ENCODE measurements at places on chromosomes 1 and 21. TPM values are rescaled to one million over a fixed set of nuclear protein-coding genes. Genes with fewer than 3 reads are reported as not detected.

DNA sequence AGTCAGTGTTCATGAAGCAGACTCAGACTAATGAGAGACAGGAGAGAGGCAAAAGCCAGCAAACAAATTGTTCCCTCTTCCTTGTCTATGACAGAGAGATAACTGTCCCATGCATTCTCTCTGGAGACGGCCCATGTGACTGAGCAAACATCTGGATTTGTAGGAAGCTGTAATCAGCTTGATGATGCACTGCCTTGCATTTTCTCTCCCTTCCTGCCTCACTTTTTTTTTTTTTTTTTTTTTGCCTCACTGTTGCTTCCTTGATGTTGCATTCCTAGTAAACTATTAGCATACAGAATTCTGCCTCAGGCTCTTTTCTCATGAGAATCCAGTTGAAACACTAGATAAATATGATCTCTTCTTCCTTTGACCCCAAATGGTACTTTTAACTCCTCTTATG is 134.5 kb downstream of the HHIPL2 start:
- no peak for DNase-seq

- DNase-seq = no peak
Measured at GRCh38 chr21:31629972-31630711, 29.4 kb upstream of the SOD1 start.

DNA sequence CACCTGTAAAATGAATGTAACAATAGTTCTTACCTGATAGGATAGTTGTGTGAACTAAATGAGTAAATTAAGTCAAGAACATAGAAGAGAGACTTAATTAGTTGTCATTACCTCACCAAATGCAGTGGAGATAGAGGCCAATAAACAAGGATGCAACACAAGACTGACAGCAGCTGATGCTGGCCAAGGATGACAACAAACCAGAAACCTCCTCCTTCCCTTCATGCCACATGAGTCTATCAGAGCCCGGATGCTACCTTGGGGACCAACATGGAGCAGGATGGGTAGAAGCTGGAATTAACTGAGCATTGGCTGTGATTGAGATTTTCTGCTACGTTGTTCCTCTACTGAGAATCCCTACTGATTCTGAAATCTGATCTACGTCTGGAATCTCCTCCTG is 30.3 kb upstream of the USP1 start:
- DNase-seq = no peak

DNA sequence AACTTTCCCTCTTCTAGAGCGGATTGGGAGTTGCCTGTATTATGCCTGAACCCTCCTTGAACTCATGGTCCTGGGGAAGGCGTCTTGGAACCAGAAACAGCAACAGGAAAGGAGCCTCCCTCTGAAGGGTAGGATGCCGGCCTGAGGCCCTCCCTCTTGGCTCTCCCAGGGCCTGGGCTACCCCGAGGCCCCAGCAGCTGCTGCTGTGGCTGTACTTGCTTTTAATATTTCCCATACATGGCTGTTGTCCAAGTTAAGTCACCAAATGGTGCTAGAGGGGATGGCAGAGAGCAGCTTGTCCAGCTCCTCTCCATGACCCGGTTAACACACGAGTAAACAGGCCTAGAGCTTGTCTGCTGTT is 10.5 kb downstream of the CHRNB2 start:
- no peak for DNase-seq

- no peak for DNase-seq
Measured at GRCh38 chr1:55682198-55682597, 467.0 kb upstream of the USP24 start.

DNA sequence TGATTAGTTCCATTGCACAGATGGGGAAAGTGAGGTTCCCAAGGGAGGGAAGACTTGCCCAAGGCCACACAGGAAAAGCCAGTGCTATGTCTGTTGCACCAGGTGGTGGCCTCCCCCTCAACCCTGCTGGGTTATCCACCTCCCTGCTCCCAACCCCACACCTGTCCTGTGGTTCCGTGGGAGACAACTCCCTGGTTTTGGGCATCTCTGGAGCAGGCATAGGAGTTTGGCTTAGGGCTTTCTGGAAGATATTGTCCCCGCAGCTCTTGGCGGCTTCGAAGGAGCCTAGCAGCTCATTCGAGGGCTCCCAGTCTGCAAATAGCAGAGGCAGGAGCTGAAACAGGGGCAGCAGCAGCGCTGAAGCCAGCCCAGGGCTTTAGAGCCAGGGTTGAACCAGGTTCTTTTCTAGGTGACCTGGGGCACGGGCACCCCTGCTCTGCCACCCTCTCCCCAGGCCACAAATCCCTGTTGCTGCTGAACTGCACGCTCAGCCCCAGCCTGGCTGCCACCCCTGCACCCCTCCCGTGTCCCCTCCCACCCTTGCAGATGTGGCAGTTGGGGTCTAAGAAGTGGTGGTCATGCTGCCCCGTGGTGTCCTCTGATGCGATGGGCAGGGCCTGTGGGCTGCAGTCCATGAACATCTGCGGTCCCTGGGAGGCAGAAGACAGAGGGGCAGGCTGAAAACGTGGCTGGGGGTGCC is 22.1 kb downstream of the SPOCD1 start:
- DNase-seq = no peak

GRCh38 chr1:170856455-170856854 is 78.9 kb upstream of the MROH9 start:
- no peak for DNase-seq

- no peak for DNase-seq
Measured at GRCh38 chr1:66932291-66932690, 7.5 kb downstream of the MIER1 start.

GRCh38 chr1:64292399-64292798 is 89.0 kb downstream of the UBE2U start:
- DNase-seq = no peak

DNA sequence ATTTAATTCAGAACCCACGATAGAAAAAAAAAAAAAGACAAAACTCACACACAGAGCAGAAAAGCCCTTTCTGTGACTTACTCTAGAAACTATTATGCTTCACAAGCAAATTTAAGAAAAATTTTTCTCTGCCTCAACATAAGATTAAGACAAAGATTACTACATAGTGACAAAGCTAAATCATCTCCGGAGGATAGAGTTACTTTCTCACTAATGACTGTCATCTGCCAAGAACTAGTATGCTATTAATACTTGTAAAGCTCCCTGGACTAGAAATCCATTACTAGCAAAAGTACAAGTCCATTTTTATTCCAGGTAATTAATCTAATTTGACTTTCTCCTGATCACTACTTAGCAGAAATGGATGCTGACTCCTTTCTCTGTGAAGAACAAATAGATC is 25.9 kb downstream of the GREM2 start:
- no peak for DNase-seq

- no peak for DNase-seq
Measured at GRCh38 chr1:62435231-62436038, 1.4 kb upstream of the USP1 start.

DNA sequence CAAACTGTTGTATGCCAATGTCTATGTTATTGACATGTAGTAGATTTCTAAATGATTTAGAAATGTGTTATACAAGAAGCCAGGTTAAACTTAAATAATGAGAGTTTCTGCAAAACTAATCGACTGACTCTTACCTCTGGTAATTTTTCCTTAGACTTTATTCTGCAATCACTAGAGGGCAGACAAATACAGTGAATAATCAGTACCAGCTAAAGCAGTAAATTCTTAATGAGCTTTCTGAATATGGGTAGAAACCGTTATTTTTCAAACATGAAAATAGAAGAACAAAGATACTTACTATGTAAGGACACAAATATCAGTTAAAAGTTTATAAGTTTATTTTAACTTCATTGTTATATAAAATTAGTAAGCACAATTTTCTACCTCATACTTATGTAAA is 97.9 kb upstream of the RGS1 start:
- no peak for DNase-seq

DNA sequence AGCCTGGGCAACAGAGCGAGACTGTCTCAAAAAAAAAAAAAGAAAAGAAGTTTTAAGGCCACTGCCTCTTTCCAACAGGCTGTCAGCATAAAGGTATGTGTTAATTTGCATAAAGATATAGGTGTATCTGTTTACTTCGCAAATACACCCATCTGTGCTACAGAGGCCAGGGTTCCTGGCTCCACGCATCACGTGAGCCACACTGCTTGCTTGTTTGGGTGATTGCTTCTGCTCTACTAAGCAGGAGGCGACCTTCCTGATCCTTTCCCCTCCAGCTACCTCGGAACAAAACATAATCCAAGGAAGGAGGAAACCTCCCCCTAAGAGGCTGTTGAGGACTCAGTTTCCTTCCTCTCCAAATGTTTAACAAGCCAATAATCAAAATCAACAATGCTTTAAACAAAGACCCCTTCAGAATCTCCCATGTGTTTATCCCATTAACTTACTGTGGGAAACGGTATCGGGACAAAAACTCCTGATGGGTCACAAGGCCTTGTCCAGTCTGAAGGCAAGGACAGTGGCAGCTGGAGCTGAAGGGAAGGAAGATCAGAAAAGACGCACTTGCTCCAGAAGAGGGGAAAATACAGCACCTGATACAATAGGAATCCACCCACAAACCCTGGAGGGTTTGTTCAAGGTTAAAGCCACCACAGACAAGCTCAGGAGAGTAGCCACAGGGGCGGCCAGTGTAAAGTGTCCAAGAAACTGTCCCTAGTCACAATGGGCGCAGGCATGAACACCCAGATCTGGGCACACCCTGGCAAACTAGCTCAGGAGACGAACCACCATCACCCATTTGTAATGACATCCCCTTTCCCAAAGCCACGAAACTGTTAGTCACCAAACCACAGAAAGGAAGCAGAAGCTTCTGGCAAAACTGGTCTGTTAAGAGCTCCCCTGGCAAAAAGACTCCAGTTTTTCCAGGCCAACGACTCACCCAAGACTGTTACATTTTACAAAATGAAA is 17.2 kb downstream of the CTNNBIP1 start:
- DNase-seq = no peak

- DNase-seq = no peak
Measured at GRCh38 chr1:18077657-18078215, 29.9 kb upstream of the IGSF21 start.

GRCh38 chr1:62844030-62844429 is 60.1 kb downstream of the ATG4C start:
- DNase-seq = no peak

DNA sequence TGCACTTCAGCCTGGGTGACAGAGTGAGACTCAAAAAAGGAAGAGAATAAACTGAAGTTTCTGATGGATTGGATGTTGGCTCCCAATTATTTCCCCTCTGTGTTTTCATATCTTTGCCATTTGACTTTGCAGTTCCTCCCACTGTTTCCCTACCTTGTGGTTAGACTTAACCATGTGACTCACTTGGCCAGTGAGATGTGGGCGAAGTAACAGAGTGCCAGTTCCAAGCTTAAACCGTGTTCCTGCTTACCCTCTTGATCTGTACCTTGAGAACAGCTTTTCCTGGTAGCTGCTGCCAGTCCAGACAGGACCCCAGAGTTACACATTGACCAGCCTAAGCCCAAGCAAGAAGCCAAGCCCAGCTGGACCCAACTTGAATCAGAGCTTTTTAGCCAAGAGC is 323.4 kb downstream of the LTN1 start:
- DNase-seq = no peak

- DNase-seq = no peak
Measured at GRCh38 chr1:45848097-45848496, 44.7 kb downstream of the MAST2 start.

DNA sequence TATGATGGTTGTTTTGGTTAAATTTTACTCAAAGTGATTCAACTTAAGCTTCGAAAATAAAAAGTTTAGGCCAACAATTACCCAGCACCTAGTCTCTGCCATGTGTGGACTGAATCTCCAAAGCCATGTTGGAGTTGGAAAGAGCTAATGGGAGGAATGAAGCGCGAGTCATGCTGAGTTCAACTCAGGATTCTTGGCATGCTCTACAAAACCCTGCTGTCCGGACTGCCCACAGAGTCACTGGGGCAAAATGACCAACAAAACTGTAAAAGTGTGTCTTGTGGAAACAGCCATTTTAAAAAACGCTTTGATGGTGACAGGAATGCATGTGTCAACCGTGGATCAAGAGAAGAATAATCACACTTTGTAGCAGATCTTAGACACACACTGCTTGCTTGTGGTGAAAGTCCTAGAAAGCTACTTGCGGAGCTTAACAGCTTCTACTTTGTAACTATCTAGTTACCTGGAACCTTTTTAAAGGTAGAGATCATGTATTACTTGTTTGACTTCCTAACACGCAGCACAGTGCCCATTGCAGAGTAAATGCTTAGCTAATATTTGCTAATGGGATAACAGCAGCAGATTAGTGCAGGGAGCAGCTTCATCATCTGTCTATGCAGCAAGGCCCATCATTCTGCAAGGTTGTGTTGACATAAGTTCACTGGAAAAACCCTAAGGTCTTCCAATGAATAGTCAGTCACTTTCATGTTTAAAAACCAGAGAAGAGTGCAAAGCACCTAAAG is 7.0 kb upstream of the GBP6 start:
- DNase-seq = no peak

DNA sequence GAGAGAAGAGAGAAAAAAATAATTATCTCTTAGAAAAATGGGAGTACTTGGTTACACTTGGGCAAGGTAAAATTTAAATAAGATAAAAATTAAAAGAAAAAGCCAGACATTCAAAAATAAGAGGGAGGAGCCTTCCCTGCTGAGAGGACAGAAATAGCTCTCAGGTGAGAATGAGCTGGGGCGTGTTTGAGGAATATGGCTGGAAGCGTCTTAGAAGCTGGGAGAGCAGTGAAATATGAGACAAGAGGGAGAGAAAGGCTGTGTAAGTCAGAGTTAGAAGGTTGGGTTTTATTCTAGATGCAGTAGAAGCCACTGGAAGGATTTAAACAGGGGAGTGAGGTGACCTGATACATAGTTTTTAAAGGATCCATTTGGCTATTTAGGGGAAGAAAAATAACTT is 154.2 kb upstream of the L1TD1 start:
- no peak for DNase-seq

- no peak for DNase-seq
Measured at GRCh38 chr21:36100971-36101641, 31.3 kb downstream of the CBR1 start.

DNA sequence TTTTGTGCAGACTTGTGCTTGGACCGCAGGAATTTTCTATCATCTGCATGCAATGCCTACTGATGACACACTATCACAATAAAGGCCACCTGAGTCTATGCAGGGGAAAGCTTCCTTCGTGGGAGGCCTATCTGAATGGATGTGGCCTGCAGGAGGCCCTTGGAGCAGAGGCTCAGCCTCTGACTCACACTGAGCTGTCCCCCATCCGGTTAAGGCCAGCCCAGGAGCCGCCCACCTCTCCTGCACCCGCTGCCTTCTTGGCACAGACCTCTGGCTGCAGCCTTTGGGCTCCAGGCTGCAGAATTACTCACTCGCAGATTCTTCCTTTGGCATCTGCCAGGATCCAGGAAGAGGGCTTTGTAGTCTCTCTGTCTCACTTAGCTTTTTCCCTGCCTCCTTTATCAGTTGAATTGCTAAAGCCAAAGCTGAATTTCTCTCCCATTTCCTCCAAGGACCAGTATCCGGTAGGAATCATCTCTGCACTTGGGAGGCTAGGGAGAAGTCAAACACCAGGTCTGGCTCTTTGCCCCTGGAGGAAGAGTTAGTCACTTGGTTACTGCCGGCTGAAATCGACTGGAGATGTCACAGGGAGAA is 65.1 kb upstream of the JUN start:
- DNase-seq = no peak

The ST6GALNAC5 gene
- not detected for total RNA-seq

The SPATA1 gene
- total RNA-seq = 1.7 TPM

The PTP4A2 gene
- total RNA-seq = 334 TPM

The CD48 gene
- total RNA-seq = 309 TPM

The BRINP2 gene
- not detected for total RNA-seq

The BARHL2 gene
- not detected for total RNA-seq

The AGT gene
- not detected for total RNA-seq

The OR14I1 gene
- not detected for total RNA-seq

The VTCN1 gene
- not detected for total RNA-seq

The FUBP1 gene
- 193 TPM for total RNA-seq

The KCNK1 gene
- 0.67 TPM for total RNA-seq
